ENCODE measurements at places on chromosomes 1 and 21.

DNA sequence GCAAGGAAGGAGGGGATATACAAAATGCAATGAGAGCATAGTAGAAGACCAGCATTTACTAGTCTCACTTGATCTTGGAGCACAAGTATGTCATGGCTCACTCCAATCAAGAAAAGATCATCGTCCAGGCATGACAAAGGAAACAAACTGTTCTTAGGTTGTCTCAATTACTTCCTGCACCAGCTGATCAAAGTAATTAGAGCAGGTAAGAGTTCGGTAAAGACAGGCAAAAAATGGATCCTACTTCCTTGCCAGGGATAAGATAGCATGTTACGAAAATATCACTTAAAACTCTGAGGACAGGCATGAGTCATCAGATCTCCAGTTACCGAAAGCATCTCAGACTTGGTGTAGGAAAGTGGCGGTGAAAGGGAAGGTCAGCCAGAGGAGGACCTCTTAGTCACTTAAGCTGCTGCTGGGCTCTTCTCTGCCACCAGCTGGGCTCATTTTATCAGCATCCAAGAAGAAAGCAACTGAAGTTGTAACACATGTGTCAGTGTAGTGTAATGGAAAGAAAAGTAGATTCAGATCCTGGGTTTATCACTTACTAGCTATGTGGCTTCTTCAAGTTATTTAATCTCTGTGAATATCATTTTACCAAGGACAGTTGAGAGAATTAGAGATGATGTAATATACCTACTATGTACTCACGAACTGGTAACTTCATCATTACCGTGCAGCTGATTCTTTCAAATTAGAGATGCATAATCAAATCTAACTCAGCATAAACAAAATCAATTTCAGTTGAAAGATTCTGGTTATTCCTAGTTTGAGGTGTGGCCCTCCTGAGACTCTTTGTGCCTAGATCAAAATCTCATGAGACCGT lies 46.8 kb downstream of the XCL1 start:
- DNase-seq: peak; percentile 42

DNA sequence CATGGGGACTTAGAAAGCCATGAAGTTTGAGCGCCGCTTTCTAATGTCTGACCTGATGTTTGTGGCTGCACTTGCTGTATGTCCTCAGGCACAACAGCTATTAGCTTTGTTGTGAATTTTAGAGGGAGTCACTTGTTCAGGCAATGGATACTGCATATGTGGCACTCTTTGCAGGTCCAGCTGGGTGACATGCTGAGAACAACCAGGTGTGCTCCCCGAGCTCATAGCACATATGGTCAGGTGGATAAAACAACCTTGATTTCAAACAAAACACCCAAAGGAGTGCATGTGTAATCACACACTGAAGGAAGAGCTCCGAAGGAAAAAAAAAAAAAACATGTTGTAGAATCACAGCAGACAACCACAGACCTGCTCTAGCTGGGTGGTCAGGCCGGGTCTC lies 178.6 kb downstream of the BACH1 start:
- no peak for DNase-seq

DNA sequence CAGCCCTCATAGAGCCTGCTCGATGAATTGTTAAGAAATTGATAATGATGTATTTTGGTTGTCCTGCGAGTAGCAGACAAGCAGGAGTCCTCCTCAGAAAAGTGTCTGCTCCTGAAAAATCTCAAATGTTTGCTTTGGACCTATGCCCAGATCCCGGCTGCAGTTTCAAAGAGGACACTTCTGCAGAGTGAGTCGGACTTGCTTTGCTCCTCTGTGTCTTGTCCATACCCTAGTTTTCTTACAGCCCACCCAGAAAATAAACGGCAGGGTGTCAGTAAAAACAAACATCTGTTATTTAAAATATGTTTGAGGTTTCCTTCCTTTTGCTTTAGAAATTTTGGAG lies 2.8 kb downstream of the S100A10 start:
- DNase-seq: no peak

DNA sequence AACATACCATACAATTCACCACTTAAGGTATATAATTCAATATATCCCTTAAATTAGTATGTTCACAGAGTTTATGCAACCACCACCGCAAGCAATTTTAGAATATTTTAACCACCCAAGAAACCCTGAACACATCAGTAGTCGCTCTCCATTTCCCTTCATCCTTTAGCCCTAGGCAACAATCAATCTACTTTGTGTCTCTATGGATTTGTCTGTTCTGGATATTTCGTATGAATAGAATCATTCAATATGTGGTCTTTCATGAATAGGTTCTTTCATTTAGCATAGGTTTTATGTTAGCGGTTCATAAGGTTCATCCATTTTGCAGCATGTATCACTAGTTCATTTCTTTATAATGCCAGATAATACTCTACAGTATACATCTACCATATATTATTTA lies 4.2 kb upstream of the DPT start:
- no peak for DNase-seq

DNA sequence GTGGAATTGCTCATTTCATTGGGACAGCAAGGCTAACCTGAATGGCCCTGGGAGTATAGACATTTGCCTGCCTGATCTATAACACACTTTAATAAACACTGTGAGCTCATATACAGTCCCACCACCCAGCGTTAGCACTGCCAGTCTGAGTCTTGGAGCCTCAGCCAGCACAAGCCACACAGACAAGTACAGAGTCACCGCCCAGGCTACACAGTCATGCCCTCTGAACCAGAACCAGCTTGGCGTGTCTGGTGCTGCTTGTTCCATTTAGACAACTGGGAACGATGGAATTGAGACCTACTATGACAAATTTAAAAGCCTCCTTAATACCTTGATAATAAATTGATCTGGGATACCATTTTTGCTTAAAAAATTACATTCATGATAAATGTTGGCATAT lies 31.6 kb downstream of the NID1 start:
- DNase-seq: no peak

- DNase-seq: no peak
Observed at GRCh38 chr1:162944974-162945674, 84.1 kb upstream of the CCDC190 start.

DNA sequence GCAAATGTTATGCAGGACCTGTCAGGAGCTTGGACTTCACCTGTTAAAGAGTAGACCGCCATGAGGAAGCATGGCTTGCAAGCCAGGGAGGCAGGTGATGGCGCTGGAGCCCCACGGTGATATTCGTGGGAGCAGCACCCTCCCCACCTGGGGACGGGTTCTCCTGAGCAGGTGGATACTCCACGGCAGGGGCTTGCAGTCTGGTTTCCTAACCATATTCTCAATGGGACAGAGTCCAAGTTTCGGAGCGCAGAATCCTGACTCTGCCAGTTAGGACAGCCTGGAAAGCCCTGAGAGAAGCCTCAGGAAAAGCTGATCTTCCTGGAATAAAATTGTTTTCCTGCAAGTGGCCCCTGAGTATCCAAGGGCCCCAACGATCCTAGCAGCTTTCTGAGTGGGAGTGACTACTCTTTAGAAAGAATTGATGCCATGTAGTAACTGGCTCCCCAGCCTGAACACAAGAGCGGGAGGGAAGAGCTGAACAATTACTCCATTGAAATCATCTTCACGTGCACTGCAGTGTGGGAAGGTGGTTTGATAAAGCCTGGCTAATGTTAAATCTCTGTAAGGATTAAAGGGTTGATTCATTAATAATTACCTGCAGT lies 146.3 kb upstream of the RAB4A start:
- DNase-seq: no peak

Data from HS-27A (cell line).